ENCODE measurements at places on chromosomes 2 and 18. TPM values are rescaled to one million over a fixed set of nuclear protein-coding genes. Genes with fewer than 3 reads are reported as not detected.

Gene NEMP2
- 23.5 TPM for total RNA-seq

Gene NTSR2
- total RNA-seq, result not detected

Gene VIT
- total RNA-seq, result not detected

DNA sequence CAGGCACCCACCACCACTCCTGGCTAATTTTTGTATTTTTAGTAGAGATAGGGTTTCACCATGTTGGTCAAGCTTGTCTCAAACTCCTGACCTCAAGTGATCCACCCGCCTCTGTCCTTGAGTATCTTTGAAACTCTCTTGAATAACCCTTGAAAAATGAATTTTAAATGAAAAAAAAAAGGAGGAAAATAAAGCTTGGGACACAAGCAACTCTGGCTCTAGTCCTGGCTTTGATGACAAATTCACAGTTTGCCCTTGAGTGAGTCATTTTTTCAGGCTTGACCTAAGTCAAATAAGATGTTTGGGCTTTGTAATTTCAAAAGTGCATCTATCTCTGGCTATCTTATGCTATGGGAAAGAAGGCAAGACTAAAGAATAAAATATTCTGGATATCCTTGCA is 79.0 kb upstream of the TRIB2 start:
- no peaks in the 10 kb centered on the region for H3K27me3 ChIP-seq
- H3K36me3 ChIP-seq, result peaks cover 1% of the 10 kb centered on the region
- H3K4me1 ChIP-seq, result peaks cover 21% of the 10 kb centered on the region
- H3K4me3 ChIP-seq, result no peak overlapping the region
- no peak overlapping the region for H3K27ac ChIP-seq

Gene SERPINB13
- total RNA-seq, result not detected

DNA sequence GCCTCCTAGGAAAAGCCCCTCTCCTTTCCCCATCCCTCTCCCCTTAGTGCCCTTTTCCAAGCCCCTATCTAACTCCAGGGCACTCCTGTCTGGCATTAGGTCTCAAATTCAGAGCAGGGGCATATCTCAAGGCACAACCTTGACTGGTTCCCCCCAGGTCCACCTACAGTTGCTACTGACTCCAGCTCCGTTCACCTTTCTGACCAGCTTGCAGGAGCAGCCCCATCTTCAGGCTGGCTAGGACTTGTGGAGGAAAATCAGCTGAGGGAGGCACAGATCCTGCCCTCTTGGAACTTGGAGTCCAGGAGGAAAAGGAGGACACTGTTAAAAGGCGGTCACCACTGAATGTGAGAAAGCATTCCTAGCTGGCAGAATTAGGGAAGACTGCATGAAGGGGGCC is 152.4 kb downstream of the ZFP36L2 start:
- no peaks in the 10 kb centered on the region for H3K4me1 ChIP-seq
- H3K27me3 ChIP-seq, result no peaks in the 10 kb centered on the region
- H3K4me3 ChIP-seq, result no peak overlapping the region
- H3K36me3 ChIP-seq, result no peaks in the 10 kb centered on the region
- no peak overlapping the region for H3K27ac ChIP-seq

Gene MYCN
- total RNA-seq, result not detected

Gene ZSWIM2
- not detected for total RNA-seq

GRCh38 chr18:67583621-67584020 is 67.1 kb upstream of the DSEL start:
- DNase-seq, result no peak
- H3K4me1 ChIP-seq, result no peaks in the 10 kb centered on the region
- H3K4me3 ChIP-seq, result no peak overlapping the region
- H3K36me3 ChIP-seq, result no peaks in the 10 kb centered on the region

GRCh38 chr18:45312555-45313126 is 302.6 kb upstream of the SLC14A2 start:
- H3K27ac ChIP-seq, result no peak overlapping the region
- no peaks in the 10 kb centered on the region for H3K36me3 ChIP-seq
- H3K4me1 ChIP-seq, result no peaks in the 10 kb centered on the region
- H3K27me3 ChIP-seq, result no peaks in the 10 kb centered on the region
- H3K4me3 ChIP-seq, result no peak overlapping the region

GRCh38 chr2:159912580-159912979 is 114.6 kb upstream of the CD302 start:
- H3K27ac ChIP-seq, result no peak overlapping the region
- no peak overlapping the region for H3K4me3 ChIP-seq
- no peaks in the 10 kb centered on the region for H3K4me1 ChIP-seq
- H3K27me3 ChIP-seq, result no peaks in the 10 kb centered on the region

GRCh38 chr2:215461836-215462532 is 26.1 kb upstream of the FN1 start:
- no peaks in the 10 kb centered on the region for H3K4me1 ChIP-seq
- H3K27ac ChIP-seq, result no peak overlapping the region
- H3K4me3 ChIP-seq, result no peak overlapping the region
- DNase-seq, result no peak
- H3K36me3 ChIP-seq, result no peaks in the 10 kb centered on the region

- H3K4me1 ChIP-seq, result no peaks in the 10 kb centered on the region
- H3K36me3 ChIP-seq, result no peaks in the 10 kb centered on the region
- H3K4me3 ChIP-seq, result no peak overlapping the region
Observed at GRCh38 chr2:6423157-6423556, 442.6 kb downstream of the CMPK2 start.

Gene IL1RN
- total RNA-seq, result 0.37 TPM

Gene RBKS
- 1.2 TPM for total RNA-seq

DNA sequence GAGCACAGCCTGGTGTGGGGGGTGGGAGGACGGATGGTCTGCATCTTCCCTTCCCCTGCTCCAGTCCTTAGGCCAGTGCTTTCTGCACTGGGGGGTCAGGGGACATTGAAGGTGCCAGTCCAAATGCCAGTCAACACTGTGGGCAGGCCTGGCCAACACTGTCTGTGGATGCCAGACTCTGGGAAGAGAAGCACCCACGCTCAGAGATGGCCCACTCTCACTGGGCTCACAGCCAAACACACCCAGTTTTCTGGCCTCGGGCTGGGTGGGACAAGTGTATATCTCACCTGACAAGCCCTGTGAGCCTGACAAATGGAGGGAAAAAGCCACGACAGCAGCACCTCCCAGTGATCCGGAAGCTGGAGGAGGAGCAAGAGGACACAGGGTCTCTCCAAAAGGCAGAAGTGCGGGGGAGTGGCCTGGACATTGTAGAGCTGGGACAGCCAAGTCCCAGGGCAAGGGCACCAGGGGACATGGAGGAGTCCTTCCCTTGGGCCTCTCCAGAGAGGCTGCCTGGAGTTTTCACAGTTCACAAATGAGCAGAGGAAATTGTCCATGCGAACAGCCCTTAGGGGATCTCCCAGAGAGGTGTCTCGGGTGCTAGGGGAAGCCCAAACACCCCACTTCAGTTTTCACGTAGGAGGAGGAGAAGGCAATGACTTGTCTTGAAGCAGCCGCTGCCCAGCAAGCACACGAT is 79.3 kb downstream of the SDC1 start:
- no peaks in the 10 kb centered on the region for H3K4me1 ChIP-seq
- H3K4me3 ChIP-seq, result no peak overlapping the region
- DNase-seq, result no peak
- peaks cover 12% of the 10 kb centered on the region for H3K27me3 ChIP-seq
- no peak overlapping the region for H3K27ac ChIP-seq

Gene HAAO
- total RNA-seq, result not detected

DNA sequence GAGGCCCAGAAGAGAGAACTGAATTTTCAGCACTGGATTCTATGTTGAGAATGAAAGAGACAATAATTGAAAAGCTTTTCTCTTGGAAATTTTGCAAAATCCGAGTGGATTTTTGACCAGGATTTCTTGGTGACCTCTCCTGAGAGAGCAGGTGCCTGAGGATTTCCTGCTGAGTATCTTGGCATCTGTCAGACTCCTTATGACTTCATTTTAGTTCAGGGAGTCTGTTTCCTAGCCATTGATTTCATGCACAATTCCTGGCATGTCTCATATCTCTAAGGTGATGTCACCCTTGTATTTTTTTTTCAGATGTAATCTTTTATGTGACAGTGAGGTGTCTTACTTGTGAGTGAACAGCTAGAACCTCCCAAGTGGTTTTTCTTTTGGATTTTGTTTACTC is 195.9 kb downstream of the NEDD4L start:
- H3K27me3 ChIP-seq, result no peaks in the 10 kb centered on the region
- no peak for DNase-seq
- H3K36me3 ChIP-seq, result no peaks in the 10 kb centered on the region
- H3K27ac ChIP-seq, result no peak overlapping the region

DNA sequence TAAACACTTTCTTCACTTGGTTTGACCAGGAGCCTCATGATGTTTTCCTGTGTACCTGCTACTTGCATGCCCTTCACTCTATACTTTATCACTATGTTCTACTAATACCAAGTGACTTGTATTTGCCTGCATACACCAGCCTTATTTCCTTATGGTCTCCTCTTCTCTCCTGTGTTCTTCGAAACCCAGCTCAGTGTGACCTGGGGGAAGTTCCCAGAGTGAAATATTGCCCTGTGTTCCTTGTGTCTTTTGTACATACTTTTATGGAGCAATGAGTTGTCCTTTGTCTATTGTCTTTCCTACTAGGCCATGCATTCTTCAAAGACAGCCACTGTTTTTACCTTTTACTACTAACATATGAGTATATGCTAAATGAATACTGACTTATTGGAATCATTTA is 567 bp downstream of the NT5C1B start:
- peaks cover 2% of the 10 kb centered on the region for H3K36me3 ChIP-seq
- no peak overlapping the region for H3K27ac ChIP-seq
- DNase-seq, result no peak
- H3K27me3 ChIP-seq, result no peaks in the 10 kb centered on the region

Gene SLC16A14
- total RNA-seq, result 0.08 TPM

- H3K4me3 ChIP-seq, result no peak overlapping the region
- H3K4me1 ChIP-seq, result peaks cover 26% of the 10 kb centered on the region
- no peak overlapping the region for H3K27ac ChIP-seq
- peaks cover 5% of the 10 kb centered on the region for H3K36me3 ChIP-seq
- DNase-seq, result no peak
Observed at GRCh38 chr2:172109988-172110811, 7.5 kb upstream of the DLX2 start.

DNA sequence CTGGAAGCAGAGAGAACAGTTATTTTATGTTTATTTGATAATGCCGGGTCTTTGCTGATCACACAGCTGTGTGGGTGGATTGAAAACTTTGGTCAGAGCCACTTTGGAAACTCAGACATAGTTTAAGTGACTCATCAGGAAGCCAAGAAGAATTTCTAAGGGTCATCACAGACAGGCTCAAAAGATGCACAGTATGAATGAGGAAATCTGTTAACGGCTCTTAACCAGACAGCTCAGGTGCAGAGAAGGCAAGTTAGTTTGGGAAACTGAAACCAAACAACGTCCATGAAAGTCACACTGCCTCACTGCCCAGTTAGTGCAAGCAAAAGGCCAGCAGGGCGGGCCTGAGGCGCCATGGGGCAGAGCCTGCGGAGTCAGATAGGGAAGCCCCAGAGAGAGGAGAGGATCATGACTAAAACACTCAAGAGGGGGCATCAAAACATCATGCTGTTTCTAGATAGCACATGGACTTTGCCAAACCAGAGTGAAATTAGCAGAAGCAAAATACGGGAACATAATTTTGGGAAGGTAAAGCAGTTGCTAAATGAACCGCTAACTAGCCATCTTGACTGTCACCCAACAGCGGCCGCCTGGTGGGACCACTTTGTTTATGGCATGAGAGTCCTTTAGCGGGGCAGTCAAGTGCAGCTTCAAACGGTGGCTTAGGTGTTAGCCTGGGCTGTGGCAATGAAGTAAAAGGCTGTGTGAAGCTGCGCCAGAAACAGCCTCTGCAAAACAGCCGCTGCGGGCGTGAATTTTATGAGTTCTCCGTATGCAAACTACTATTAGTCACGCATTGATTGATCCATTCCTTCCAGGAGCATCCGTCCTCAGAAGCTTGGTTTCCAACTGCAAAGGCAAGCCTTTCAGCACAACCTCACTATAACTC is 101.2 kb downstream of the KCTD18 start:
- no peak for DNase-seq
- no peaks in the 10 kb centered on the region for H3K27me3 ChIP-seq
- H3K4me1 ChIP-seq, result peaks cover 47% of the 10 kb centered on the region
- no peak overlapping the region for H3K4me3 ChIP-seq

Gene MALT1
- 52.1 TPM for total RNA-seq

- no peaks in the 10 kb centered on the region for H3K4me1 ChIP-seq
- no peak for DNase-seq
- H3K36me3 ChIP-seq, result no peaks in the 10 kb centered on the region
- H3K27ac ChIP-seq, result no peak overlapping the region
Observed at GRCh38 chr2:226446406-226447001, 353.1 kb downstream of the IRS1 start.

- DNase-seq, result no peak
- no peaks in the 10 kb centered on the region for H3K4me1 ChIP-seq
- no peak overlapping the region for H3K4me3 ChIP-seq
- H3K27me3 ChIP-seq, result no peaks in the 10 kb centered on the region
- no peak overlapping the region for H3K27ac ChIP-seq
- H3K36me3 ChIP-seq, result no peaks in the 10 kb centered on the region
Observed at GRCh38 chr2:145481334-145481922, 961.5 kb upstream of the ZEB2 start.

DNA sequence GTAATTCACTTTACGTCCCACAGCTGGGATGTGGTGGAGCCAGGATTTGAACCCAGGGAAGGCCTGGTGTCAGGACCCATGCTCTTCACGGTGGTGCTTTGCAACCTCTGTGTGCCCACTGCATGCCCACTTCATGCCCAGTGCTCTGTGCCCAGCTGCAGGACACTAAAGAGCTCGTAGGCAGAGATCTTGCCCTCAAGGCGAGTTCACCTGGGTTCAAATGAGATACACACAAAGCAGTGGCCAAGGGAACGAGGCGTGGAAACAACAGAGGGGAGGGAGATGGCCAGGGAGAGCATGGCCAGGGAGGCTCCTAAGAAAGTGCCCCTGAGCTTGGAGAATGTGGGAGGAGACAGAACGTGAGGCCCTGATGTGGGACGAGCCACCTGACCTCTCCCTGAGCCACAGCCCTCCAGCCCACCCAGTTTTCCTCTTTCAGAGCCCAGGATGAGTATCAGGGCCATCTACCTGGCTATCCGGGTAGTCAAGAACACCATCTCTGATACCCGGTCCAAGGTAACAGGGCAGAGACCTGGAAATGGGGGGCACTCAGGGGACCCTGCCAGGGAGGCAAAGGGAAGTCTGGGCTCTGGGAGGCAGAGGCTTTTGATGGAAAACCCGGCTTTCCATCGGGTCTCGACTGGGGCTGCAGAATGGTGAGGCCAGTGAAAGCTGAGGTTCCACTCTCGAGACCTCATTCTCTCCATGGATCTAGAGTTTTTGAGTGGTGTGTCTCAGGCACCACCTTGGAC is 20.4 kb downstream of the MROH2A start:
- H3K4me3 ChIP-seq, result no peak overlapping the region
- H3K4me1 ChIP-seq, result no peaks in the 10 kb centered on the region
- H3K36me3 ChIP-seq, result no peaks in the 10 kb centered on the region
- H3K27me3 ChIP-seq, result no peaks in the 10 kb centered on the region
- no peak overlapping the region for H3K27ac ChIP-seq
